ENCODE measurements at places on chromosomes 12 and 14.

DNA sequence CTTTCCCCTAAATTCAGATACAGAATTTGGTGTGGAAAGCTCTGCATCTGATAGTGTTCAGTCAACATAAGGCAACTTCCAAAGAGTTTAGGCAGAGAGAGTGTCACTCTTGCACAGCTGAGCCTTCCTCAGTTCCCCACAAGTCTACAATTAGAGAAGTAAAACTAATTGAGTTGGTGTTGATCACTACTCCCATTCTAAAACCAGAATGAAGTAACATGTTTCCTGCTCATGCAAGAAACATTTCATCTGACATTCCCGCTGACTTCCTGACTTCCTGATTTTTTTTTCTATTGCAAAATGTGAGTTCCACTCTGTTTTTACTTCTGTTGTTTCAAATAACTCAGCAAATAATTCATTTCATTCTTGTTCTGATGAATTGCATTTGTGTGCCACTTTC, 271.0 kb downstream of the ALG10B start:
- peak; percentile 5 for DNase-seq

- no peak for DNase-seq
Measured at GRCh38 chr12:130714091-130714590, 2.0 kb downstream of the RIMBP2 start.

GRCh38 chr14:94936901-94937685, 167.2 kb upstream of the GSC start:
- DNase-seq: no peak

DNA sequence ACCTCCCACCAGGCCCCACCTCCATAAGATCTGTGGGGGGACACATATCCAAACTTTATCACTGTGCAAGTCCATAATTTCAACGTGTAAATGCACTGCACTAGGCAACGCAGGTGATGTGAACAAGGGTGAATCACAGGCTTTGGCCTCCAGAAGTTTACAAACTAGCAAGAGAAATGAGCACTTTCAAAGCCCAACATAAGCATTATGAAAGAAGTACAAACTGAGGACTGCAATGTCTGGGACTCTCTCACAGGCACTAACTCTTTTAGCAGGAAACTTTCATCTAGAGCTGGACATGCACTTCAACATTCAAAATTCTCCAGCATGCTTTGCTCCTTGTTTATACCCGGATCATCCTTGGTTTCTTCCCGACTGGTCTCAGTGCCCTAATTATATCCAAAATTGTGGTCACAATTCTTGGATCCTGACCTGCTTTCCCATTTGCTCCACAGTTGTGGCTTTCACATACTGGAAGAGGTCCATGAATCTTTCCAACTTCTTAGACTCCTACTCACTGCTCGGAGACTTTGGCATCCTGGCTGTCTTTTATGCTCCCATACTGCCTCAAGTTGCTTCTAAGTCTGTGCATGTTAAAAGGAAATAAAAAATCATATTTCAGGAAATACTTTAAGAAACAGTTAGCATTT, 44.9 kb upstream of the STRAP start:
- no peak for DNase-seq

DNA sequence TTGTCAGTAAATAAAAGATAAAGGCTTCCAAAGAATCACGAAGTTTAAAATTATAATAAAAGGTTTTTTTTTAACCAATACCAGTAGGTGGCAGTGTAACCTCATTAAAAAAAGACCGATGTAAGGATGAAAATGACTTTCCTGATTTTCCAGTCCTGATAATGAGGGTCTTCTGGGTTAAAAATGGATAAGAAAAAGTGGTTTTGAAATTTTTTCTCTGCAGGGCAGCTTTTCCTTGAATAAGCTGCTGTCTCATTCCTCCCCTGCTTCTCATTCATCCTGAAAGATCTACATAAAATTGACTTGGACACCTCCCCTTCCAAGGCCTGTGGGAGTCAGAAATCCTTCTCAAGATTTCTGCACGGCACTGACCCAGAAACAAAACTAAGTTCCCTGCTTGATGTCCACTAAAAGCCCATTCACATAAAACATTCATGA, 58.9 kb upstream of the FBXO33 start:
- DNase-seq: peak; percentile 50

DNA sequence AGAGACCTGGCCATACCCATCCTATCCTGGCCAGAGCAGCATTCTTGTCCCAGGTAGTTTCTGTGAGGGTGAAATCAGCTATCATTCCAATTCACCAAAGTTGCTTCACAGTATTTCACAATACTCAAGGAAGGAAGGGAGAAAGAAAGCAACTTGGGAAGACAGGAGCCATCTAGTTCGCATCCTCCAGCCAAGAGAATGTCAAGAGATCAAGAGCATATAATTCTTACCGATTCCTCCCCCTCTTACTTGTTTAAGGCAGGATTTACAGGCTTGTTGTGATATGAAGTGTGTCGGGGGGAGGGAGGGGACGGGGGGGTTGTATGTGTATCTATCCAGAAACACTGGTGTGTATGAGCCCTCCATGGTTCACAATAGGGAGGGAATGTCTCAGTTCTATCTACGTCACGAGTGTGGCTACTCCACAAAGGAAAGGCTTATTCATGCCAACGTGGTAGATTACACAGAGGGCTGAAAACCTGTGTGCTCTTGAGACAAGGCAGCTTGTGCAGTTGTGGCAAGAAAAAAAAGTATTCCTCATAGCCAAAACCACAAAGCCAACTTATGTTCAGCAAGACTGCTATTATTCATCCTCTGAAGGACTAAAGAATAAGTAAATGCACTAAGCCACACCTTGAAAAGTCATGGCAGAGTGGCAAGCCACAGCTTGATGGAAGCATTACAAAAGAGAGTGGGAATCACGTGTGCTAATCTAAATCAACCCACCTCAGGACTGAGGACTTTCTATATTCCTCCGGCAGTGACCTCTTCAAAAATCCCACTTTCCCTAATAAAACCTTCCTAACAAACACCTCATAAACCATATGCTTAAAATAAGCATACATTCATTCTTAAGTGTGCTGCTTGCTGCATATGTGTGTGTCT, 35.0 kb downstream of the CORO1C start:
- DNase-seq: peak; percentile 34

- no peak for DNase-seq
Measured at GRCh38 chr14:104864267-104865080, 594 bp upstream of the CEP170B start.
